GM13976 (cell line): ENCODE measurements at places on chromosomes 2 and 18.

- DNase-seq: no peak
These were observed 633.2 kb downstream of the NRXN1 start for GRCh38 chr2:50398766-50399056.

DNA sequence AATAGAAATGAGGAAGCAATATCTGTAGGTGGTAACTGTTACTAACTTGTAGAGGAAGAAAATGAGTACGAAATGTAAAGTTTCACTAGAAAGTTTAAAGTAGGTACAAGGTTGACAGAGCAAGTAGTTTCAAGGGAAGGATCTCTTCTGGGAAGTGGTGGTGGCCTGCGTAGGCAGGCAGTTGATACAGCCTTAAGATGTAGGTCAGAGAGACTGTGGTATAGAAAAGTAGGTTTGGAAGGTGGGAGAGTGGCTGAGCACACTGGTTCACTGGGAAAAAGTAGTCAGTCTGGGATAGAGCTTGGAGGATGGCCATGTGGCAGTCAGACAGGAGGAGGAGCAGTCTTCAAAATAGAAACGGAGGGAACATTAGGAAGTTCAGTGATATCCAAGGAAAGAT, 23.5 kb downstream of the KDM3A start:
- DNase-seq: no peak

DNA sequence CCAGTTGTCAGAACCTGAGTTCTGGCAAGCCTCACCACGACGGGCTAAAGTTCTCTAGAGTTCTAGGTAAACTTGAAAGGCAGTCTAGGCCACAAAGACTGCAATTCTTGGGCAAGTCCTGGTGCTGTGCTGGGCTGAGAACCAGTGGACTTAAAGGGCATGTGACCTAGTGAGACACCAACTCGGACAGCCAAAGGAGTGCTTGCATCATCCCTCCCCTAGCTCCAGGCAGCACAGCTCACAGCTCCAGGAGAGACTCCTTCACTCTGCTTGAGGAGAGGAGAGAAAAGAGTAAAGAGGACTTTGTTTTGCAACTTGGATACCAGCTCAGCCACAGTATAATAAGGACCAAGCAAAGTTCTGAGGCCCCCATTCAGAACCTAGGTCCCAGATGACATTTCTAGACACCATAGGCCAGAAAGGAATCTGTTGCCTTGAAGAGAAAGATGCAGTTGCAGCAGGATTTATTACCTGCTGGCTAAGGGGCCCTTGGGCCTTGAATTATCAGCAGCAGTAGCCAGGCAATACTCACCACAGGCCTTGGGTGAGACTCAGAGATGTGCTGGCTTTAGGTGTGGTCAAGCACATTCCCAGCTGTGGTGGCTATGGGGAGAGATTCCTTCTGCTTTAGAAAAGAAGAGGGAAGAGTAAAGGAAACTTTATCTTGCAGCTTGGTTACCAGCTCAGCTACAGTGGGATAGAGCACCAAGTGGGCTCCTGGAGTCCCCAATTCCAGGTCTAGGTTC, 51.8 kb downstream of the UPP2 start:
- no peak for DNase-seq

DNA sequence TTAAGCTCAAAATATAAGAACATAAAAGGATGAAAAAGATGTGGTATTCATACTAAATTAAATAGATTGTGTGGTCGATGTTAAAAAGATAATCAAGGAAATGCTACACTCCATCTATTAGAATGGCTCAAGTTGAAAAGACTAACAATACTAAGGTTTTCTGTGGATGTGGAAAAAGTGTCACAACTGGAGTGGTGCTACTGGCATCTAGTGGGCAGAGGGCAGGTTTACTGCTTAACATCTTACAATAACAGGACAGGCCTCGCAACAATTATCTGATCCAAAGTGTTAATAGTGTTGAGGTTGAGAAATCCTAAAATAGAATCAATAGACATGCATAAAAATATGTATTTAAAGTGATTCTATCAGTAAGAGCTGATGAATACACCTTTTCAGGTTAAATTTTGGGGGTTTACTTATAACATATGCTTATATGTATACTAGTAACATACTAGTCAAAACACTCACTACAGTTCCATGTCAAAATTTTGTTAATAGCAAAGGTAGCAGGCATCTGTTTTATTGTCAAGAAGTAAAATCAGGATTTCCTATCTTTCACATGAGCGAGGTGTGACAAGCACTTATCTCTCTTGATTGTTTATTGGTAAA, 91.5 kb upstream of the TMEFF2 start:
- DNase-seq: no peak

DNA sequence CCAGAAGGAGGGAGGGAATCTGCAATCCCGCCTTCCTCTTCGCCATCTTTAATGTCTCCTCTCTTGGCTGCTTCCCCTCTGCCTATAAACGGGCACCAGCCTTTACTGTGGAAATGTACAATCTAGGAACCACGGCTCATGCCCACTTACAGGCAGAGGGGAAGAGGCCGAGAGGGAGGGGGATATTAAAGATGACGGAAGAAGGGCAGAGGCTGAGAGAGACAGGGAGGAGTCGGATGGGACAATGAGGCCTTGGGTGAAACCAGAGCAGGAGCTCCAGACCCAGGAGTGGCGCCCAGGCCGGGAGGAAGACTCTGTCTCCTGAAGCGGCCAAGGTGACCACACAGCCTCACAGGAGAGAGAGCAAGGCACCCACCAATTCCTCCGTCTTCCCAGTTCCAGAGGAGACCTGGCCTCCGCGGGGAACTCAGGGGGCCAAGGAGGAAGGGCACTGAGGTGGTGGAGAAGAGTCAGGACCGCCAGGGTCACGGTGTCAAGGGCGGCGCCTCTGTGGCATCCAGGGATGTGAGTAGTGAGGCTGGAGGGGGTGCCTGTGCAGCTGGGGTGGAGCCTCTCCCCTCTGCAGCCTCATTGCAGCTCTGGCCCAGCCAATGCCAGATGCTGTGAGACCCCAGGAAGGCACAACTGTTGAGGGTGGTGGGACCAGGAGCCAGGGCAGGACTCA, 67.8 kb downstream of the CIB4 start:
- no peak for DNase-seq

GRCh38 chr2:32962690-32963089, 15.9 kb downstream of the LTBP1 start:
- DNase-seq: no peak

- no peak for DNase-seq
These were observed 461.5 kb downstream of the IRS1 start for GRCh38 chr2:226337941-226338600.
